ENCODE measurements at places on chromosomes 6 and 20. TPM values are rescaled to one million over a fixed set of nuclear protein-coding genes. Genes with fewer than 3 reads are reported as not detected.

The TOMM6 gene
- total RNA-seq = 48.2 TPM

The UBD gene
- total RNA-seq = 32.6 TPM

The LAMA2 gene
- 3.1 TPM for total RNA-seq

The NKX2-4 gene
- total RNA-seq = not detected

The CPNE5 gene
- 0.42 TPM for total RNA-seq

The LAMA4 gene
- 6.0 TPM for total RNA-seq
